Psoas muscle (tissue), 8 donors: ENCODE measurements at places on chromosomes 3 and 15. TPM values are rescaled to one million over a fixed set of nuclear protein-coding genes. Genes with fewer than 3 reads are reported as not detected.
A peak's percentile ranks its signal among the peaks of the same experiment; 100 is the strongest.

GRCh38 chr3:38647217-38647970 lies 2.1 kb downstream of the SCN5A start:
- DNase-seq = no peak

DNA sequence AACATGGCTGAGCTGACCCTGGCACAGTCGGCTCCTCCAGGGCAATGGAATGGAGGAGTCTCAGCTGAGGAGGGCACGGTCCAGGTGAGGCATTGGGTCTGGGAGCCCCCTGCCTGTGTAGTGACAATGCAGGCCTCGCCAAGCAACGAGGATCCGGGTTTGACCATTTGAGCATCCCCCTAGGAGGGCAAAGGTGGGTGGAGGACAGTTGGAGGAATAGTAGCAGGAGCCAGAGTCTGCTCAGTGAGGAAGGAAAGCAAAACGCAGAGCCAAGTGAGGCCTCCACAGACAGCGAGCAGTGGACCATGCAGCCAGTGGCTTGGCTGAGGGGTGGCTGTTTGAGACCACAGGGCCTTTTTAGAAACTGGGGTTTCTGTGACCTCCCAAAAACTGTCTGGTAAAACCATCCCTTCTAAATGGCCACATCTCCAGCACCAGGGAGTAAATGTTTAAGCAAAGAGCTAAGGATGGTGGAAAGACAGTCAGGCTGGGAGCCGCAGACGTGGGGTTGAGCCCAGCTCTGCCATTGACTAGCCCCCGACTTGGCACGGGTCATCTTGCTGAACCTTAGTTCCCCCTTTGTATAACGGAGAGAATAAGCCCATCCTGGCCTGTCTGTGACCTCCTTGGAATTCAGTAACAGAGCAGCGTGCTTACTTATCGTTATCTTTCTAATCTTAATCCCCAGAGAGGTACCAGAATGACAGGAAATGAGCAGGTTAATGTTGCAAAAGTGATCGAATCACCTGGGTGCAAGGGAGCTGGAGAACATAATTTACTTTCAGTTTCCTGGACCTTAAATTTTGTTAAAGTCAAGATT lies 46.8 kb downstream of the CMTM6 start:
- no peak for DNase-seq

Gene ZDHHC23
- total RNA-seq = 0.99 TPM

Gene MUC20
- total RNA-seq = 3.9 TPM

Gene FANCD2OS
- not detected for total RNA-seq

Gene RNU5B-1
- total RNA-seq = not detected

GRCh38 chr15:74950078-74950908 lies 6.3 kb downstream of the RPP25 start:
- DNase-seq = peak; percentile 52

DNA sequence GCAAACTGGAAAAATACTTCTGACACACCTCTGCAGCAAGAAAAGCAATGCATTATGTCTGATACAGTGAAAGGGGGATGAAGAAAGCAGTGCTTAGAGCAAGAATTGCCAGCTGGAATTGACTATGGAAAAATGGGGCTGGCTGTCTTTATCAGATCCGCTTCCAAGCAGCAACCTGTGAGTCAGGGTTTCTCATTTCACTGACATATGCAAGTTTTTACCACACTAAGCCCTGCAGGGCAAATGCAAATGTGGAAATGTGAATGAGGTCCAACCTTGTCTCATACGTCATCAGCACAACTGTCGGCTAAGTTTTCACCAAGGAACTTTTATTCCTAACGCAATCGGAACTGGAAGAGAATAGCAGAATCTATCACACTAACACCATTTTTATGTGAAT lies 172.5 kb upstream of the GADL1 start:
- no peak for DNase-seq

GRCh38 chr3:53651927-53652326 lies 157.5 kb downstream of the CACNA1D start:
- no peak for DNase-seq

- peak; percentile 54 for DNase-seq
Measured at GRCh38 chr15:93479715-93480114, 390.7 kb upstream of the RGMA start.

Gene UNC45A
- 12.2 TPM for total RNA-seq

DNA sequence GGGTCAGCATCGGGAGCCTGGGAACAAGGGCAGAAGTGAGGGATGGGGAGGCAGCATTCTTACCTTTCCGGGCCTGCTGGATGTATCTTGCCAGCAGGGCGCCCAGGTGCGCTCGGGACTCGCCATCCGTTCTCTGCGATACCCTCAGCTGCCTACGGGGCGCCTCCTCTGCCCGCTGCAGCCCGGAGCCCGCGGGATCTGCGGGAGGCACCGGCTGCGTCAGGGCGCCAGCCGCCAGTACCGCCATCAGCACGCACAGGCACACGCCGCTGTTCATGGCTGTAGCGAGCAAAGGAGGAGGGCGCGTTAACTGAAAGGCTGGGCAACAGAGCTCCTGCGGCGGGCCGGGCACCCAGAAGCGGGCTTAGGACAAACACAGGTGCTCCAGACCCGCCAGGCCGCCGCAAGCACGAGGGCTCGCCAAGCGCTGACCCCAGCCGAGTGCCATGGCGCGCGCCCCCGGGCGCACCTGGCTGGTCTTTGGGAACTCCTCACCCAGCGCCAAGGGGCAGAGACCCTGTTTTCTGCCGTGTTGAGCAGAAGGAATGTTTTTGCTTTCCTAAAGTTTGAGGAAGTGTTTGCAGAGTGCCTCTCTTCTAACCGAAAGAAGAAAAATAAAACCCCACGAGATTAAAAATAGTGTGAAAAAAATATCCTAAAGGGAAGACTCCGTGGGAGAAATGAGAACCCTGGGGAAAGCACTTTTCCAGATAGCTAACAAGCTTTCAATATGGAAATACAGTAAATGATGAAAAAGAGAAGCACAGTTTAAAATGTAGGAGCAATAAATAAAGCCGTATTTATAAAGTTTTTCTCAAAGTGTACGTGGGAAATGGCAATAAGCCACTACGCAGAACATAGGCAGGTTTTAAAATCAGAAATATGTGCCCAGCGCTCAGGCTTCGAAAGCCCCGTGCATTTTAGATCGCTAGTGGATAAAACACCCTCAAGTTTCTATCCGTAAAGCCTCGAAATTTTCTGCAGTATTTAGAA lies 2.3 kb downstream of the CCK start:
- DNase-seq = no peak

Gene CIB2
- total RNA-seq = 18.0 TPM

Gene ZBTB20
- total RNA-seq = 41.7 TPM
